ENCODE measurements at places on chromosomes 2 and 18.
A peak's percentile ranks its signal among the peaks of the same experiment; 100 is the strongest.

DNA sequence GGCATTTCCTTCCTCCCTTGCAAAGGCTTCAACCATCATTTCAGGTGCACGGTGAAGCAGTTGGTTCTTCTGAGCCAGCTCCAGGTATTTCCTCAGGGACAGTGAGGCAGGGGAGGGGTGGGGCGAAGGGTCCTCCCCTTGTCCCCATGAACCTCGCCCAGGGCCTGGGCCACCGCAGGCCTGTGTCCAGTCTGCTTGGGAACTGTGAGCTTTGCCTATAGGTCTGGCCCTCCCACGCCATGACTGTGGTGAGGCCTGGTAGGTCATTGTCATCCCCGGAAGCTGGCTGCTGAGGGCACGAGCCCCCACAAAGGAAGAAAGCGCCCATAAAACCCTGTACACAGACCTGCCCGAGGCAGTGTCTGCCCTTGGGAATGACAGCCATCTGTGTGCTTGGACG lies 134.3 kb downstream of the ACKR3 start:
- DNase-seq: no peak

- no peak for DNase-seq
Measured at GRCh38 chr18:50869150-50869549, 9.8 kb upstream of the ME2 start.

DNA sequence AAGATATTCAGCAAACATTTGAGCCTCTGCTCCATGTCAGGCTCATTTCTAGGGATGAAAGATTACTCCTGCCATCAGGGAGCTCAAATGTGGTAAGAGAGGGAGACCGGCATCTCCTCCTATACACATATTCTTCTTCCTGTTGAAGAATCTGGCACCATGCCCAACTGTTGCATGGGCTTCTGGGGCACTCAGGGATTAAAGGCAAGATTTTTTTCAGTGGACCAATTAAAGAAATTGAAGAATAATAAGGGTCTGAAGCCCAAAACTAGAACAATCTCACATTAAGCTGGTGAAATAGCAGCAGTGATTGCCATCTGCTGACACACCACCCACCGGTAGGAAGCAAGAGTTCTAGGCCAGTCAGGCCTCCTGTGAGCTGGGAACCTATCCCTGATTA lies 145.4 kb upstream of the LYPD6 start:
- DNase-seq: no peak

DNA sequence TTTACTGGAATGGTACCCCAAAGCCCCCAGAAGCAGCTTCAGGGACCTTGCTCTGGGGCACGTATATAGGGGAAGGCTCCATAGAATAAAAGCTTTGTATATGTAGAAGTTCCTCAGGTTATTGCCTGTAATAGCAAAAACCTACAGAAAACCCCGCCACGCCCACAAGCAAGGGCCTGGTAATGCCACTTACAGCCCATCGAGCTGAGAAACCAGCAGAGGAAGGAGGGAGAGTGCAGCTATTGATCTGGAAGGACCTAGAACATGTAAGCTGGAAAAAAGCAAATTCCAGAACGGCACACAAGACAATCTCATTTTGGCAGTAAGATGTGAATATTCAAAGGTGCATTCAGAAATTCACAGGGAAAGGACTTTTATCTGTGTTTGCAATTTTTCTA lies 15.8 kb downstream of the HS1BP3 start:
- DNase-seq: no peak

- DNase-seq: no peak
Measured at GRCh38 chr2:120583851-120584570, 151.7 kb upstream of the GLI2 start.

DNA sequence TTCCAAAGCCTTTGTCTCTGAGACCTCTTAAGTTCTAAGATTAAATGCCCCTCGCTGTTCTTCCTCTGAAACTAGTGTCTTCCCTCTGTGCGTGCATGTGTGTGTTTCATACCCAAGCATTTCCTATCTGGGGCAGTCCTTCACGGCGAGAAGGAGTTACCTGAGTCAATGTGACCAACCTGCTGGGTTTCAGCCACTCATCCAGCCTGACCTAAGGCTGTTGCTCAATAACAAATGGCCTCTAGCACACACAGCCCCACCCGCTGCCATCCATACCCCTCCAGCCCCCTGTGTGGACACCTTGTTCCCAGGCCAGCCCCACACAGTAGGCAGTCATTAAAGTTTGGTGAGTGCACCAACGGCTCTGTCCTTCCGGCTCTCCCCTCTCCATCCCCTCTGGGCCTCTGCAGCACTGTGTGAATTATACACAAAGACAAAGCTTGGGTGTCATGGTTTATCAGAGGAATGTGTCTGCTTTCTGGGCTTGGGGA lies 53.8 kb upstream of the FOSL2 start:
- DNase-seq: no peak

DNA sequence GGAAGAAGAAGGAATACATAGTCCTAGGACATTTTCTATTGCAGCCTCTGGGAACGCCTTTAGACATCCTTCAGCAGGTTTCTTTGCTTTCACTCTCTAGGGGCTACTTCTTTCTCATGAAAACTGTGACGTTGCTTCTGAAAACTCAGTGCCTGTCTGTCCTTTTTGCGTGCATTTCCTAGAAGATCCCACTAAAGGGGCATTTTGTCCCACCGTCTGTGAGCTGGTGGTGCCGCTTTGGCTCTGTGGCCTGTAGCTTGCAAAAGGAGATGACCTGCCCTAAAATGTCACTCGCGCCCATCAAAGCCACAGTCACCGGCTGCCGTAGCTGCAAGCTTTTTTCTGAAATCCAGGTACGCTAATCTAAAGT lies 579 bp downstream of the STAT4 start:
- no peak for DNase-seq

DNA sequence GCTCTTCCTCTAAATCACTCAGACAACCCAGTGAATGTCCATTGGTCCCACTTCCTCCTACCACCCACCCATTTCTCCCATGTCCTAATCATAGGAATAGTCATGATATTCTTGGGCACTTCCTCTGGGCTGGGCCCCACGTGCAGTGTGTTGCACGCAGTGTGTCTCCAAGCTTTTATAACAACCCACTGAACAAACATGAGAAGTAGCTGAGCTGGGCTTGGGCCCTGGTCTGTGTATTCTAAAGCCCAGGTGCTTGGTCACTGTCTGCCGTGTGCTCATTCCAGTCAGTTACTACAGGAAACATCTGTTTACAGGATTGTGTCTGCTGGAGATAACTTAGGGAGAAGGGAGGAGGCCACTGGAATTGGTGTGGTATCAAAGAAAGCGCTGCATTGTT lies 64.2 kb upstream of the THOC1 start:
- DNase-seq: no peak

GRCh38 chr18:74040459-74041332 lies 106.9 kb downstream of the FBXO15 start:
- DNase-seq: no peak

GRCh38 chr2:231144896-231145295 lies 20.1 kb upstream of the HTR2B start:
- DNase-seq: no peak

GRCh38 chr2:233098618-233099017 lies 38.5 kb downstream of the INPP5D start:
- no peak for DNase-seq

DNA sequence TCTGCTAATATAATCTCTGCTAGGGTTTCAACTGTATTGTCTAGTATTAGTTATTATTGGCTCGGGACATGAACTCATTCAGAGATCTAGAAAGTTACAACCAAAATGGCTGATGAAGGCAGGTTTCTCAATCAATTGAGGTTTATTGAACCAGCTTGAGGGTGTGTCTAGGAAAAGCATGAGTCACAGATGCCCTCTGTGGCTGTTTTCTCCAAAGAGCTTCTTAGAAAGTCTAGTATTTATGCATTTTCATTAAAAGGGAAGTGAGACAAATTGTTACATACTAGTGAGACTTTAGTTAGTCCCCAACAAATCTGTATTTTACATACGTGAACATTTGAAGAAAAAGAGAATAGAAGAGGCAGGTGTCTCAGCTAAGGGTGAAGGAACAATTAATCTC lies 23.0 kb upstream of the RTTN start:
- no peak for DNase-seq

GRCh38 chr2:84906108-84906899 lies 848 bp downstream of the TMSB10 start:
- no peak for DNase-seq

GRCh38 chr2:217160103-217160743 lies 300.4 kb upstream of the TNP1 start:
- DNase-seq: no peak

DNA sequence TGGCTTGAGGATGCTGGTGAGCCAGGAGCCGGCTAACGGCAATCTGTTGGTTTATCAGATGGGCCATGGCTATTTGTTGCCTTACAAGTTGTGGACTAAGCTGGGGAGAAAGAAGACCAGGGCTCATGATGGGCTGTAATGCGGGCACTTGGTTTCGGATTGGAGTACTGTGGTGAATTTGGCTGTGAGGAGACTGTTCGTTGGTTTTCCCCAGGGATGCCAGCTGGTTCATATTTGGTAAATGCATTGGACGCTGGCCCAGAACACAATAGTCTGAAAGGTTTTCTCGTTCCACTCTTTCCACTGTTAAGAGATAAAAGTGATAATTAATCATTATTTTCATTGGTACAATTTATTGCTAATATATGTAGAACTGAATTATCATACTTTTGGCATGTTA lies 108.9 kb downstream of the SATB2 start:
- no peak for DNase-seq

DNA sequence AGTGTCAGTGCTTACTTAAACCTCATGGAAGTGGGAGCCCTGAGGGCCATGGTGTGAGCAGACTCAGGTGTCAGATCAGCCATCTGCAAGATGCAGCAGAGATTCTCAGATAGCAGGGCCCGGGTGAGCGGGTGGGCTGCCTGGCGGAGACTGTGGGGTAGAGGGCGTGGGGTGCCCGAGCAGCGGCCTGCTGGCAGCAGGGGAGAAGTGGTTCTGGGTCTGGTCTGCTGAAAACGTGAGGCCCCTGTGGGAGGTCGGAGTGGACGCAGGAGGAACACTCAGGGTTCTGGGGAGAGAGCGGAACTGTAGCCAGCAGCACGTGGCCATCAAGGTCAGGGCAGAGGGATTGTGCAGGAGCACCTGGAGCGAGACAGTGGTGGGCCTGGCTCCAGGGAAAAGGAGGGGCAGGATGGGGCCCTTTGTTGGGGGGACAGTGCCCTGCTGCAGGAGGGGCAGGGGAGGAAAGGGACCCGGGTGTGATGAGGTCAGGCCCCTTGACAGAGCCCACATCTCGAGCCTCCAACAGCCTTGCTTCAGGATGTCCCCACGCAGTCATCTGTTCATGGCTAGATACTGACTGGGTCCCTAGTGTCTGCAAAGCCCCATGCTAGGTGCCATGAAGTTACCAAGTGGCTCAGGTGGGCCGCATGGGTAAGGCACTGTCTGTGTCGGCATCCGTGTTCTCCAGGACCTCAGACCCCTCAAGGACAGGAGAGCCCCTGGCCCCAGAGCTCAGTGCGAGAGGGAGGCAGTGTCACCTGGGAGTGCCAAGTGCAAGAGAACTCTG lies 2.7 kb upstream of the ESPNL start:
- peak; percentile 49 for DNase-seq

GRCh38 chr2:85665264-85665937 lies 2.6 kb downstream of the SFTPB start:
- no peak for DNase-seq

GRCh38 chr2:214808981-214809750 lies at the start of gene BARD1:
Gene BARD1 (minus strand): TSS chr2:214809683. CDS start chr2:214809569, 114 bp downstream.
- DNase-seq: peak; percentile 39

DNA sequence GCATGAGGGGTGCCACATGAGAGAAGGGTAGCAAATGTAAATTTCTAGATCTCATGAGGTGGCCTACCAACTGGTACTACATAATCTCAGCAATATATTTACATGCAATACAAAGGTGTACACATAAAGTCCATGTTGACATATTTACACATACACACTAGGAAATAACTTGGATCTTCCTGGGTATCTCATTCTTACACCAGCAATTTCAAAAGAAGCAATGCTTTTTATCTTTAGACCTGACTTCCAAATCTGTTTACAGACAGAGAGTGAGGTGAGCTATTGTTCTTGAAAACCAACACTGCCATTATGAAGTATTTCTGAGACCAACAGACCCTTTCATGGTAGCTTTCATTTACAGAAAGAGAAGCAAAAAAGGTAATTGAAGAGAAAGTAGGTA lies 184.2 kb downstream of the ERBB4 start:
- DNase-seq: no peak

All from RWPE2 (cell line).